ENCODE measurements at places on chromosomes 1 and 21. TPM values are rescaled to one million over a fixed set of nuclear protein-coding genes. Genes with fewer than 3 reads are reported as not detected.
A peak's percentile ranks its signal among the peaks of the same experiment; 100 is the strongest.

Gene CHODL
- total RNA-seq = not detected

- no peak for DNase-seq
- no peaks in the 10 kb centered on the region for H3K27me3 ChIP-seq
- H3K36me3 ChIP-seq = no peaks in the 10 kb centered on the region
- no peak overlapping the region for H3K4me3 ChIP-seq
These were observed 8.0 kb downstream of the USP48 start for GRCh38 chr1:21774835-21775549.

DNA sequence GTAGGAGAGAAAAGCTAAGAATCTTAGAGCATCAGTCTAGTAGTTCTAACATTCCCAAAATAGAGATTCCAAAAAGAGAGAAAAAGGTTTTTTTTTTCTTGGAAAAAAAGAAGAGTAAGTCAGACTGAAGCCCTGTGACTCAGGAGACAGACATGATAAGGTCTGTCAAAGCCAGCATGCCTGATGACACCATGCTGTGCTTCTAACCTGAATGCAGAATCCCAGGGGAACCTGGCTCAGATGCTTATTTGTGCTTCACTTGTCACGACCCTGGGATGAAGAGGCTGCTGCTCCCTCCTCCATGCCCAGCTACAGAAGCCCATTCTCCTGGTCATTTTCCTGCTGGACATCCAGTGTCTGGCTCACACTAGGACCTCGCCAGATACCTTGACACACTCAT lies 44.3 kb downstream of the ERICH3 start:
- no peak overlapping the region for H3K4me3 ChIP-seq
- H3K27me3 ChIP-seq = no peaks in the 10 kb centered on the region
- DNase-seq = no peak
- H3K4me1 ChIP-seq = no peaks in the 10 kb centered on the region
- H3K36me3 ChIP-seq = no peaks in the 10 kb centered on the region

Gene SLC37A1
- total RNA-seq = 6.9 TPM

GRCh38 chr1:197577580-197577979 lies 197.7 kb downstream of the DENND1B start:
- no peak for DNase-seq
- H3K36me3 ChIP-seq = no peaks in the 10 kb centered on the region

Gene MATN1
- under 0.01 TPM for total RNA-seq

DNA sequence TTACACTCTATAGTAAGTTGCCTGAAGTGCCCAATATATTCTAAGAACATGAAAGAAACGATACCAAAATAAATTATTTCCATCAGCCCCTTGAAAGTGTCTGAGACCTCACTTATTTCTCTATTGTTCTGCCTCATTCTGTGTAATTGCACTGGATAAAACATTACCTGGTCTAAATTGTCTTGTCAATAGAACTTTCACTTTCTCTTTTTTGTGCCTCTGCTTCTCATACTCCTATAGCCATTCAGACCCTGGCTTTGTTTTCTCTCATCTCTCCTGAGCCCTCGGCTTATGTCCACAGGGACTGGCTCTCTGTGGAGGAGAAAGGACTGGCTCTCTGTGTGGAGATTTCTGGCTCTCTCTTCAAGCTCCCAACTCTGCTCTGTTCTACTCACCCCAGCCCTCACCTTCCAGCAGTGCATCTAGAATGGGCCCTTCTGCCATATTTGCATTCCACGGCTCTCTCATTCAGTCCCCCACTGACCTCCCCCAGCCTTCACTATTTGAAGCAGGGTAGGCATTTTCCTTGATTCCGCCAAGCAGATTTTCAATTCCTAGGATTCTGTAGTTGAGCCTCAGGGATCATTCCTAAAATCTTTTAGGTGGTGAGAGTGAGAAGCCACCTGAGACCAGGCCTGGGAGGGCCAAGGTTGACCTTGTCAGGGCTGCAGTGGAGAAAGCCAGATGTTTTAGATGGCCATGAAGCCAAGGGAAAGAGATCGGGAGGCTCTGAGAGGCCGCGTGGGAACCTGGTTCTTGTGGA lies 15.9 kb upstream of the GALNT2 start:
- no peak overlapping the region for H3K4me3 ChIP-seq
- no peak for DNase-seq
- H3K36me3 ChIP-seq = no peaks in the 10 kb centered on the region
- H3K27ac ChIP-seq = no peak overlapping the region
- H3K4me1 ChIP-seq = no peaks in the 10 kb centered on the region

DNA sequence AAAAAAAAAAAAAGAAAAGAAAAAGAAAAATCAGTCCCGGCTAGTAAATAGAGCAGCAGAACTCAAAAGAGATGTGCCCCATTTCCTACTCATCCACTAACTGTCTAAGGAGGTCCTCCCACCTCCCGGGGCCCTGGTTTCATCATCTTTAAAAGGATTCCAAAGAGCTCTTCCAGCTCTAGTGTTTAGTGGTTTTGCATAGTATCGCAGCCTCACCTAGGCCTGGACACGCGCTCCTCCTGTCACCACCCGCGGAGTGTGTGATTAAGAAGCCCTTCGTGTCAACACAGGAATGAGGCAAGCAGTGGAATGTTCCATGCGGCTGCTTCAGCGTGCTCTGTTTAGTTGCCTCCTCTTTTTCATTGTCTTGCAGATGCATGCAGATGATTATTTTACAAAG lies 49.0 kb downstream of the LBR start:
- H3K27ac ChIP-seq = no peak overlapping the region
- no peak for DNase-seq
- no peak overlapping the region for H3K4me3 ChIP-seq
- no peaks in the 10 kb centered on the region for H3K36me3 ChIP-seq
- no peaks in the 10 kb centered on the region for H3K4me1 ChIP-seq

DNA sequence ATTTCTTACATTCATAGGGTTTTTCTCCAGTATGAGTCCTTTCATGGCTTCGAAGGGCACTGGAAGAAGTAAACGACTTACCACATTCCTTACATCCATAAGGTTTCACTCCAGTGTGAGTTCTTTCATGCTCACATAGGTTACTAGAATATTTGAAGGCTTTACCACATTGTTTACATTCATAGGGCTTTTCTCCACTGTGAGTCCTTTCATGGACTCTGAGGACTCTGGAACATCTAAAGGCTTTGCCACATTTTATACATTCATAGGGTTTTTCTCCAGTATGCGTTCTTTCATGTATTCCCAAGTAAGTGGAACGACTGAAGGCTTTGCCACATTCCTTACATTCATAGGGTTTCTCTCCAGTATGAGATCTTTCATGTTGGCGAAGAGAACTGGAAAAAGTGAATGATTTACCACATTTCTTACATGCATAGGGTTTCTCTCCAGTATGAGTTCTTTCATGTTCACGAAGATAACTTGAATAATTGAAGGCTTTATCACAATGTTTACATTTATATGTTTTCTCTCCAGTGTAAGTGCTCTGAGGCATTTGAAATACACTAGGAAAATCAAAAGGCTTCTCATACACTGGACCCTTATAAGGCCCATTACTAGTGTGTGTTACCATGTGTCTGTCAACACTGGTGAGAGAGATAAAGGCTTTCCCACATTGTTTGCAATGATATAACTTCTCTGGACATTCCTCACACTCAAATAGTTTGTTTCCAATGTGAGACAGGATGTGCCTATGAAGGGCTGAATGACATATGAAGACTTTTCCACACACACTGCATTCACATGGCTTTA lies 29.9 kb upstream of the ZNF695 start:
- peaks cover 14% of the 10 kb centered on the region for H3K36me3 ChIP-seq
- no peak for DNase-seq
- no peaks in the 10 kb centered on the region for H3K27me3 ChIP-seq

- H3K4me3 ChIP-seq = no peak overlapping the region
- no peak overlapping the region for H3K27ac ChIP-seq
- DNase-seq = no peak
- H3K4me1 ChIP-seq = no peaks in the 10 kb centered on the region
- H3K36me3 ChIP-seq = no peaks in the 10 kb centered on the region
- H3K27me3 ChIP-seq = no peaks in the 10 kb centered on the region
These were observed 1714.1 kb downstream of the BRINP3 start for GRCh38 chr1:188763541-188763940.

Gene PRR9
- total RNA-seq = not detected

Gene MARK1
- total RNA-seq = 0.72 TPM

Gene KRTAP19-3
- total RNA-seq = not detected

- no peaks in the 10 kb centered on the region for H3K36me3 ChIP-seq
- peaks cover 16% of the 10 kb centered on the region for H3K4me1 ChIP-seq
- H3K27ac ChIP-seq = peak overlapping the region; percentile 72
- no peaks in the 10 kb centered on the region for H3K27me3 ChIP-seq
These were observed 47.9 kb upstream of the RGL1 start for GRCh38 chr1:183757061-183757460.

Gene B4GALT2
- total RNA-seq = 99.5 TPM

DNA sequence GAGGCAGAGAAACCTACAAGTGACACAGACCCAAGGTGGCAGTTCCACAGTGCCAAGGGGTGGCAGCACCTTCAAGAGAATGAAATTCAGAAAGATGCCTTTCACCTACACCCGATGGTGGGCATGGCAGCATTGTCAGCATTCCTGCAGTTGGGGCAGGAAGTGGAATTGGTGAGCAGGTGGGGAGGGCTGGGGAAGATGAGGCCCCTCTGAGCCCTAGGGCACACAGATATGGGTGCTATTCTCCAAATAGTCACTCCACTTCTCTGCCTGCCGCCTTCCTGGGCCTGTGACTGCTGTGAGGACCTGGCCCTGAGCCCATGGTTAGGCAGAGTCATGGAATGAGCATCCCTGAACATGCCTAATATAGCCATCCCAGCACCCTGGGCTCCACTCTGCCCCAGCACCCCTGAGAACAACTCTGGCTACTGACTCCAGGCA lies 8.3 kb downstream of the SHISA4 start:
- peak overlapping the region; percentile 2 for H3K27ac ChIP-seq
- H3K27me3 ChIP-seq = no peaks in the 10 kb centered on the region
- DNase-seq = peak; percentile 89
- H3K36me3 ChIP-seq = peaks cover 18% of the 10 kb centered on the region
- H3K4me1 ChIP-seq = peaks cover 27% of the 10 kb centered on the region

GRCh38 chr1:92476071-92476631 lies 10.6 kb downstream of the GFI1 start:
- H3K27me3 ChIP-seq = peaks cover 81% of the 10 kb centered on the region
- no peaks in the 10 kb centered on the region for H3K36me3 ChIP-seq
- H3K4me3 ChIP-seq = no peak overlapping the region
- no peaks in the 10 kb centered on the region for H3K4me1 ChIP-seq
- DNase-seq = no peak

Gene HES5
- total RNA-seq = not detected

Gene PRXL2B
- total RNA-seq = 9.4 TPM

DNA sequence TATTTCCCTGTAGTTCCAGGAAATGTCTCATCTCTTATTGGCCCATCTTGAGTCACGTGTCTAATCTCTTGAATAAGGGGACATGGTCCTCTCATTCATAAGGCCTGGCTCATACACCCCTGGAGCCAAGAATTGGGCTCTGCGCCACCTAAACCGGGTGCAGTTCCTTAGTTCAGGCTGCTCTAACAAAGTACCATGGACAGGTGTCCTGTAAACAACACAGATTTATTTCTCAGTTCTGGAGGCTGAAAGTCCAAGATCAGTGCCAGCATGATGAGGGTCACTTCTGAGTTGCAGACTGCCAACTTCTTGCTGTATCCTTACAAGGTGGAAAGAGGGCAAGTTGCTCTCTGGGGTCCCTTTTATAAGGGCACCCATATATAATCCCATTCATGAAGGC lies 60.2 kb upstream of the VAMP3 start:
- no peaks in the 10 kb centered on the region for H3K36me3 ChIP-seq
- DNase-seq = no peak
- H3K4me3 ChIP-seq = no peak overlapping the region
- H3K27me3 ChIP-seq = peaks cover 24% of the 10 kb centered on the region
- no peaks in the 10 kb centered on the region for H3K4me1 ChIP-seq

GRCh38 chr1:77605246-77606026 lies 77.0 kb downstream of the ZZZ3 start:
- no peaks in the 10 kb centered on the region for H3K27me3 ChIP-seq
- H3K4me3 ChIP-seq = no peak overlapping the region
- peak overlapping the region; percentile 6 for H3K27ac ChIP-seq
- peaks cover 19% of the 10 kb centered on the region for H3K4me1 ChIP-seq
- H3K36me3 ChIP-seq = peaks cover 8% of the 10 kb centered on the region

Gene LAMTOR5
- total RNA-seq = 41.3 TPM
